ENCODE measurements at places on chromosomes 5 and 9.

GRCh38 chr5:26889815-26890214 lies 148.6 kb downstream of the CDH9 start:
- no peak for DNase-seq

DNA sequence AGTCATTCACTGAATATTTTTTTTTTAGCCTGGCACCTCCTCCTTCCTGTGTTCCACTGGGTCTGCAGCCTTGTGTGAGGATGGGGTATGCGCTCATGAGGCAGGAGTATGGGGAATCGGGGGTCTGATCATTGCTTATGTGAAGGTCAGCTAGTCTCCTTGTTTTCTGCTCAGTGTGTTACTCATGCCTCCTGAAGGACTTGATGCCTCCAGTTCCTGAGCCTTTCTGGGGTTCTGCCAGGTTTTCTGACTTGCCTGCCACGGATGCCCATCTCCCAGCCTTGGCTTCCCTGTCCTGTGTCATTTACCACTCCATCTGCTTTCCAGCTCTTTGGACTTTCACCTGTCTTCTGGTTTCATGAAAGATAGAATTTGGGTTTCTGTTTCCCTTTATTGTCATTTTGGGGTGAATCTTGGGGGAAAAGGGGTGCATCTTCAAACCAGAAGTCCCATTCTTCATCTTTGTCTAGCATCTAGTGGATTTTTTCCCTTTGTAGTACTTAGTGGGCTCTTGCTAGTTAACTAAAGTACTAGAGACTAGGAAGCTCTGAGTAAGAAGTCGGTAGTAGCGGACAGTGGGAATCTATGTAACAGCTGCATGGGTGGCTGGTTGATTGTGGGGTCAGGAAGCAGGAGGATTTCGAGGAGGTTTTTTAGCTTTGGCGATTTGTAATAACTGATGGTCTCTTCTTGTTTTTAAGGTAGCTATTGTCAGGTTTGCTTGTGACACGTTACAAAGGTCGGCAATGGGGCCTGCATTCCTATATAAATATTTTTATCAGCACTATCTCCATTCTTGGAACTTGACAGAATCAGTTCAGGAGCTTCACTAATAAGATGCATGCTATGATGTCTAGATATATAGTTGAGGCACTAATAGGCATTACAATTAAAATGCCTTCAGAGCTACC lies 8.2 kb downstream of the OTULIN start:
- DNase-seq, result no peak

DNA sequence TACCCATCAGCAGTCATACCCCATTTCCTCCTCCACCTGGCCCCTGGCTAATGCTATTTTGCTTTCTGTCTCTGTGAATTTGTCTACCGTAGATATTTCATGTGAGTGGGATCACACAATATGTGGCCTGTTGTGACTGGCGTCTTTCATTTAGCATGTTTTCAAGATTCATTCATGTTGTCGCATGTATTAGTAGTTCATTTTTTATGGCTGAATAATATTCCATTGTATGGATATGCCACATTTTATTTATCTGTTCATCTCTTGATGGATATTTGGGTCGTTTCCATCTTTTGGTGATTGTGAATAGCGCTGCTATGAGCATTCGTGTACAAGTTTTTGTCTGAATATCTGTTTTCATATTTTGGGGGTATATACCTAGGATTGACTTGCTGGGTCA lies 33.9 kb downstream of the PSD2 start:
- no peak for DNase-seq

DNA sequence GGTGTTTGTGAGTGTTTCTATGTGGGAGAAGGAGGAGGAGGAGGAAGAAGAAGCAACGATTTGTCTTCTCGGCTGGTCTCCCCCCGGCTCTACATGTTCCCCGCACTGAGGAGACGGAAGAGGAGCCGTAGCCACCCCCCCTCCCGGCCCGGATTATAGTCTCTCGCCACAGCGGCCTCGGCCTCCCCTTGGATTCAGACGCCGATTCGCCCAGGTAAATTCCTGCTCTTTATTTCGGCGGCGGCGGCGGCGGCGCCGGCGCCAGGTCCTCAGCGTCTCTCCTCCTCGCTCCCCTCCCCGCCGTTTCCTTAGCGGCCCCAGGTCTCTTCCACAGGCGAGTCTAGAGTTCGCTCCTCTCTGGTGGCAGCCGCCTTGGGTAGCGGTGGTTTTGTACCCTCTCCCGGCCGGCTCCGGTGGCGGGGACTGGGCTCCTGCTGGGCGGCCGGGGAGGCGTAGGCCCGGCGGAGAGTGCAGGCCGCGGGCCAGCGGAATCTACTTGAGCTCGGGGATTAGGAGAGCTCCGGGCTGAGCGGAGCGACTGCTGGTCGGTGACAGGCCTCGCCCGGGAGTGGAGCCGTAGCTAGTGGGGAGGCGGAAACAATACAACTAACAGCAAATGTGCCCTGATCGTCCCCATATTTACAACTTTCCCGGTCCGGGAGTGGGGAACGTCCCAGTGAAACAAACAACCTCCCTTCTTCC lies 547 bp downstream of the NIPBL start:
- peak; percentile 67 for DNase-seq

GRCh38 chr5:74235552-74235951 lies 405.0 kb downstream of the ENC1 start:
- no peak for DNase-seq

DNA sequence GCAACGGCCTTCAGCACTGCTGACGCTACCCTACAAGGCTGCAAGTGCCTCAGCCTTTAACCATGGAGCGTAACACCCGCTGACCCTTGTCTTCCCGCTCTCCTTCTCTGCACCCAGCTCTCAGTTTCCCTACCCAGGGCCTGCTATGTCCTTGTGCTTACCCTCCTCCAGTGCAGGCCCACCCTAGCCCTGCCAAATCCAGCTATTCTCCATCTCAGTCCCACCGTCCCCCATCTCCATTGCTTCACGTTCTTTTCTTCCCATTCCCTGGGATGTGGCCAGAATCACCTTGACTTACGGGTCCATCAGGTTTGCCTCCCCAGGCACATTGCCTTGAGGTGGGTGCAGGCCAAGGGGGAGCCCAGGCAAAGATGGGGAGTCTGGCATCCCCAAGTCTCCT lies 91.2 kb downstream of the PAX5 start:
- no peak for DNase-seq

- DNase-seq, result no peak
These were observed 54.5 kb upstream of the OLFM1 start for GRCh38 chr9:135032868-135033460.

GRCh38 chr5:122311497-122311960 lies 508 bp upstream of the SNCAIP start:
- DNase-seq, result no peak

- DNase-seq, result no peak
These were observed 586.3 kb downstream of the RAB3C start for GRCh38 chr5:59169081-59169767.

DNA sequence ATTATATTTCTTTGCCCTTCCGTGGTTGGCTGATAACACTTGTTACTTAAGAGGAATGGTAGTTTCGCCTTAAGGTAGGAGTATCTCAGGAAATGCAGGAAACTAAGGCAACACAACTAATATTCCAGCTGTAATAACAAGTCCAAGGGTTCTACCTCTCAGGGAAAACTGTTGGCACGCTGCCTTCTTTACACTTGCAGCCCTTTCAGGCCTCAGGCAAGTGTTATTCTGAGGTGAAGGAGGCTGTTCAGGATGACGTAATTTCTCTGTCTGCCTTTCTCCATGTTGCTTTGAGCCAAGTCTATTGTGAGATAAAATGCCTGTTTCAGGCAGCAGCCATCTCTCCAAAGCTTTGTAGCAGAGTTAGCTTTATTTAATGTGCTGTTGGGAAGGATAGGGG lies 38.0 kb downstream of the VCAN start:
- DNase-seq, result no peak

DNA sequence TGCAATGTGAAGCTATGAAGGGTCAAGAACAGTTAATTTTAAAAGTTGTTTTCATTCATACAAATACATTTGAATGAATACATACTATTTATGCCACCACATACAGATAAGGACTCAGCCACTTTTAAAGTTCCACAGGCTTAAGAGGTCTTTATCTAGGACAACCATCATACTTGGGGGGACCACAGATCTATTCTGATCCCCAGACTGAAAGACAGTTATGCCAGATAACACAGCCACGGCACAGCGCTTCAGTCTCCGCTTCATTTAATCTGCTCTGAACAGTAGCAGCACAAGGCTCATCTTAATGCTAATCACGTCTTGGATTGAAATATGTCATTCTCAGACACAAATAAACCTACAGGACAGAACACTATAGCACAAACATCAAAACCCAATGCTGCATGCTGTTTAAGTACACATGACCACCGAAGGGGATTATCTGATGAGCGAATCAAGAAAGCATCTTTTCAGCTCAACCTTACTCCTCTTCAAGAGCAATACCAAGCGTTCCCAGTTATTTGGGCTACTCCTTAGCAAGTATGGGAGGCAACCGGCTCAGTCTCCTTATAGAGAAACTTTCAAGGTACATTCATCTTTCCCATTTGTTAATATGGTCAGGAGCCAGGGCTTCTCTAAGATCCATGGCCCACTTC lies 33.3 kb downstream of the PUM3 start:
- DNase-seq, result no peak

DNA sequence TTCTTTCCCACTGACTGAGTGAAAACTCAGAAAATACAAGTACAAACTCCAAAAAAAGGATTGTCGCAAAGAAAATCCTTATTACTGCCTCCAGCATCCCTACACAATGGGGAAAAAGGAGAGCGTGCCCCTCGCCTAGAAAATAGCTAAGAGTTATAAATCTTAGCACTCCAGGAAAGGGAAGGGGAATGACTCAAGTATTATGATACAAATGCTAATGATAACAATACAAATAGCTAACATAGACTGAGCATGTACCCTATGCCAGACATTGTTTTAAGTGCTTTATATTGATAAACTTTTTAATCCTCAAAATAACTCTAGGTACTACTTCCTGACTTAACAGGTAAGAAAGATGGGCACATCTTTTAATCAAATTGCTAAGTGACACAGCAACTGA lies 70.8 kb upstream of the VCAN start:
- DNase-seq, result no peak

DNA sequence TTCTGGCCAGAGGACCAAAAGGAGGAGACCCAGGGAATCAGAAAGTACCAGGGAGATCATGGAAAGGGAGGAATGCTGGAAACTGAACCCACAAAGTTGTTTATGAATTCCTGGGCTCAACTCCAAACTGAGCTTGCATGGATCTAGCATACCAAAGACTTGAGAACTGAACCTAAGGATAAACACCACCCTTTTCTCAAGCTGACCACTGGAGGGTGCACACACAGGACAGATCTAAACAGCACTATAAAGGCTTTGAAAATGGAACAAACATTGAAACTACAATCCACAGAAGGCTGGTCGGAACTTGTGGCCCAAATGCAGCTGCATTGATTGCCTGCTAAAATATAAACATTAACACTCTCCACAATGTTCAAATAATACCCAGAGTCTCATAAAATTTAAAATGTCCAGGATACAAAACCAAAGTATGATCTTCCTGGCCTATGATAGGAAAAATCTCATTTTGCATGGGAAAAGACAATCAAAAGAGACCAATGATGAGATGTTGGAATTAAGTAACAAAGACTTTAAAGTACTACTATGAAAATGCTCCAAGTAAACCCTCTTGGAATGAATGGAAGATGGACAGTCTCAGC lies 15.6 kb upstream of the IRF1 start:
- DNase-seq, result no peak

GRCh38 chr5:122844136-122844909 lies 1.1 kb upstream of the SNX24 start:
- DNase-seq, result peak; percentile 43

DNA sequence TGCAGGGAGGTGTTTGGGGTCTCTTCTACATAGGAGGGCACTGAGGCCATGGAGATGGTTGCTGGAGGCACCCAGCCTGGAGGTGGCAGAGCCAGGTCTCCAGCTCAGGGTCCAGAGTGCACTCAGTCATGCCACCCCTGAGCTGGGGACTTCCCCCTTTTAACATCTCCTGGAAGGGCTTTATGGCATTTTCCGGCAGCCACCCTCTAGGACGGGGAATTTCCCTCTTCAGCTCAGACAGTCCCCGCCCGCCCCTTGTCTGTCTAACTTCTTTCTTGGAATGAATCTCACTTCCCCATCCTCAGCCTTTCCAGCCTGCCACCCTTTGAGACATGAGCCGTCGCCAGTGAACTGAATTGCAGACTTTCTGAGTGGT lies 49.9 kb downstream of the COL15A1 start:
- DNase-seq, result peak; percentile 97

- no peak for DNase-seq
These were observed 93.6 kb downstream of the MED27 start for GRCh38 chr9:131986089-131986488.

DNA sequence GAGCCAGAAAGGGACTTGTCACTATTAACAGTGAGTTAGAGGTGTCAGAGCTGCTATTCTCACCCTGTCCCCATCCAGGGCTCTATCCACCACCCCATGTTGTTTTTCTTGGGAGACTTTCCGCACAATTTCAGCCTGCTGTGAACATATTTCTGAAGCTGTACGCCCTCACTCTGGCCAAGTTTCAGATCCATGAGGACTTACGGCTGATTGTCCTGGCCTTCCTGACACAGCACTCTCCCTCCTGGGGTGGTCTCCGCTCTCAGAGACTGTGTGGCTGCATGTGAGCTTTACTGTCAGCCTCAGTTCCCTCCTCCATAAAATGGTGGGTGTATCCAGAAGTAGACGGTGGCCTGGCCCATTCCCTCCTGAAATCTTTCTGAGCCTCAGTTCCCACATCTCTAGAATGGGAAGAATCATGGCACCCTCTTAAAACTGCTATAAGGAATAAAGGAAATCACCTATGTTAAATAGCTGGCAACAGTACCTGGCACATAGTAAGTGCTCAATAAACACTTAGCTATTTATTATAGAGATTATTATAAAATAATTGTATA lies 804 bp upstream of the IL17B start:
- DNase-seq, result no peak

DNA sequence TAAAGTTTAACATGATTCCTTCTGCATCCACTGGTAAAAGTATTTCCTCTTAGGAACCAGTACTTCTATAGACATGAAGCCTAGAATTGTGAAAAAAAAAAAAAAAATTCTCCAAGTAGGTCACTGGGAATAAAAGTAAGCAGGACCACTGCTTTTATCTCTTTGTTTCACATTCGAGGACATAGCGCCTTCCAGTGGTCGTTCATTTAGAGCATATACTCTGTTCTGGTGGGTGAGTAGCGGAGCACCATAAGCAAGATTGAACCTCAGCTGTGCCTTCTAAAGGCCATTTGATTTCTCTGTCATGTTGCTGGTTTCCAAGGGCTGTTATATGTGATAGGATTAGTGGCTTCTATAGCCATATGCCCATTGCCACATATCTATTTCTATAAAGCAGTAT lies 393.1 kb downstream of the TMEM232 start:
- no peak for DNase-seq

- DNase-seq, result no peak
These were observed 2.3 kb upstream of the GMCL2 start for GRCh38 chr5:178189433-178189832.

Measured in suppressor macrophage treated with lipopolysaccharide for 4 hours (primary cell).